ENCODE measurements at places on chromosomes 6 and 20.

GRCh38 chr6:107108201-107108890 is 7.0 kb downstream of the BEND3 start:
- no peak for DNase-seq

DNA sequence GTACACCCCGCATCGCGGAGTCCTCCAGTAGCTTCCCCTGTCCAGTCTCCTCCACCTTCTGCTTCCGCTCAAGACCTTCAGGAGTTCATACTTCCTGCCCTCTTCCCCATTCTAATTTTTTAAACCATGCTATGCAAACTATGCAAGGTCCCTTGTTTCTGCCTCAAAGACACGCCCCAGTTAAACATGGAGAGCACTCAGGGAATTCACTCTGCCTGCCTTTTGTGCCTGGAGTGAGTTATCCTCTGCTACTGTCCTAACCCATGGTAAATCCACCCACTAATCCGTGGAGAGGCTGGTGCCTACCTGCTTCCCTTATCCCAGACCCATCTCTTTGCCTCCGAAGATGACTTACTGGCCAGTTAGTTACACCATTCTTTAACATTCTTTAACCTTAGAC is 473.7 kb upstream of the JARID2 start:
- no peak for DNase-seq

GRCh38 chr6:33966536-33966935 is 162.7 kb upstream of the MLN start:
- DNase-seq = no peak

DNA sequence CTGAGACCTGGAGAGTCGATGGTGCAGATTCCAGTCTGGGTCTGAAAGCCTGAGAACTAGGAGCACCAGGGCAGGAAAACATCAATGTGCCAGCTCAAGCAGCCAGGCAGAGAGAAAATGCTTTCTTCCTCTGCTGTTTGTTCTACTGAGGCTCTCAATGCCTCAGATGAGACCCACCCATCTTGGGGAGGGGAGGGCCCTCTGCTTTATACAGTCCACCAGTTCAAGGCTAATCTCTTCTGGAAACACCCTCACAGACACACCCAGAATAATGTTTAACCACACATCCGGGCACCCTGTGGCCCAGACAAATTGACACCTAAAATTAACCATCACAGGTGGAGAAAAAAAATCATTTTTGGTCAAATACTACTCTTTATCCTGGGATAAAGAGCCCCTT is 89.3 kb upstream of the SLC22A23 start:
- no peak for DNase-seq

DNA sequence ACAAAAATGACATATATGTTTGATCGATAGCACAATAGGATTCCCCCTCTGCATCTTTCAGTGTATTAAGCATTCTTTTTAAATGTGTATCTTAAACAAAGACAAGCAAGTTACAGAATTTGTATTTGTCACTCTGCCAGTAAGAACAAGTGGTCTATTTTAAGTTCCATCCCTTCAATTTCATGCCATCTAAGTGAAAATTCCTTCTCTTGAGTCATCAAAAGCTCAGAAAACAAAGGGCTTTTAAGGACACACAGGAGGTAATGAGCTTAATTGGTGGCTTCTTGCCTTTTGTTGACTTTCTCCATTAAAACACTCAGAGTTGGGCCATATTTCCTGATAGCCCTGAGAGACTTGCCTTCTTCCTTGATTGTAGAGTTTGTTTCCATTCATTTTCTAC is 547.8 kb downstream of the TENT5A start:
- no peak for DNase-seq

DNA sequence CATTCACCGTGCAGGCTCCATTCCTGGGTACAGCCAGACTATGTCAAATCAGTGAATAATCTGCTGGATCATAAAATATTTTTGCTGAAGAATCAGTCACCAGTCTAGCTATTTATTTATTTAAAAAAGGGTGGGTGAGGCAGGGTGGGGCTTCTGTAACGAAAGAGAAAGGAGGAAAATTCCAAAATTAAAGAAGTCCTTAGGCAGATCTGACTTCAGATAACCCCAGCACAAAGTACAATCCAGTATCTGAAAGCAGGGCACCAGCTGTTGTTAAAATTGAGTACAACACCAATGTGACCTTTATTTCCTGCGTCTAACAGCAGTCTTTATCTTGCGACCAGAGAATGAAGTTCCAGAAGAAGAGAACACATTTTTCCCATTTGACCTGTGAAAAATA is 15.7 kb downstream of the FAM8A1 start:
- no peak for DNase-seq

DNA sequence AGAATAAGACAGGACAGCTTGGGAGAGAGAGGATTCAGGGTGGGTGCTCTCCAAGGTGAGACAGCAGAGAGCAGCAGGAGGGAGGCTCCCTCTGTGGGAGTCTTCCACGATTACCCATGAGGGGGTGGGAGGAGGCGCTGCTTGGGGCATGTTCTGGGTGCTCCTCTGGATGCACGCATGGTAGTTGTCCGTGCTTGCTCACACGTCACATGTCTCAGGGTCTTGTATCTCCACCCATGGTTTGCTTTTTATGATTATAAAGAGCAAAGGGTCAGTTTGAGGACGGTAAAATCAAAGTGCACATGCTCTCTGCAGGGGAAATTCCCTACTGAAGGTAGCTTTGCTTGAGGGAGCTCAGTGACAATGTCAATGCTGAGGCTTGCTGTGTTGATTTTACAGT is 338.4 kb downstream of the THBS2 start:
- no peak for DNase-seq

All from NCI-H2171 treated with DMSO at 0.1 percent for 48 hours (cell line).